Stimulated activated CD4-positive, alpha-beta T cell treated with anti-CD3 and anti-CD28 coated beads, Interleukin-2, amount 100 ng/mL, for 48 hours (primary cell): ENCODE measurements at places on chromosomes 11 and 22.
A peak's percentile ranks its signal among the peaks of the same experiment; 100 is the strongest.

DNA sequence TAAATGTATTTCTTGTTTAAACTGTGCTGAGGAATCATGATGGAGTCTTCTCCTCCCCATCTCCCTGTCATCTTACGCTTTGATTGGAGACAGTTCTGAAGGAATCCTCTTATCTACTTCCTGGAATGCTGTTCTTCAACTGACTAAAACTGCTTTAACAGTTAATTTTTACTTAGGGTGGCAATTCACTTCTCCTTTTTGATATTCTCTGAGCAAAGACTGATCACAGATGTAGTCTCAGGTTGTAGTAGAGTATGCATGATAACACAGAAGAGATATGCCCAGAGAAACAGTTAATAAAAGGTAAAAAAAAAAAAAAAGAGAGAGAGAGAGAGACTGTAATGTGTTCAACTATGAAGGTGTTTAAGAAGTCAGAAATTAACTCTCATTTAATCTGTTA lies 1.4 kb upstream of the CASP5 start:
- DNase-seq: no peak

DNA sequence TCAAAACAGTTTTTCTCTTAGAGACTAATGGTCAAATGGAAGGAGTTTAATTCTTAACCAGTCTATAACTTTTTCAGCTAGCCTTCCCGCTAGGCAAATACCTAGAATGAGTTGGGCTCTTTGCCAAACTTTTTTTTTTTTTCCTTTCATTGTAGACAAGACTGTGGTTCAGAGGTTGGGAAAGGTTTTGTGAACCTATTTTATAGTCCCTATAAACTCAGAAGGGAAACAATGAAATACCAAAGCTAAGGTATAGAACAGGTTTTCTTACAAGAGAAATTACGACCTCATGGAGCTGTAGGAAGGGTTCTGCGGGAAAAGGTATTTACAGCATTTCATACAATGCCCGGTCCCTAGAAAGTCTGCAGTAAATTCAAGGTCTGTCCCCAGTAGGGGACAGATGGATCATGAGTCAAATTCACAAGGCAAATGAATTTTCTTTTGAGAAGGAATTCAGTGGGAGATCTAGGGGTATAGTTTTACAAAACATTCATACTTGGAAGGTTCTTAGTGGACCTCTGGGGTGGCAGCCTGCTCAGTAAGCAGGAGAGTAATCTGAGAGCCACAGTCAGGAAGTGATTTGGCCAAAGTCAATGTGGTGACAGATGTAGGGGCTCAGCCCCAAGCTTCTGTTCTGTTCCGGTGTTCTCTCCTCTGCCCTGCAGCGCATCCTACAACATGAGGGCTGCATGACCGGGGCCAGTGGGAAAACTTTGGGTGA lies 146.8 kb downstream of the DBX1 start:
- no peak for DNase-seq

GRCh38 chr22:50326956-50327710 lies at the start of gene DENND6B:
Gene DENND6B (minus strand): TSS chr22:50327012. CDS start chr22:50326988, 24 bp downstream.
- DNase-seq: peak; percentile 75

GRCh38 chr22:25407859-25408229 lies 156.6 kb upstream of the GRK3 start:
- DNase-seq: no peak

- no peak for DNase-seq
Observed at GRCh38 chr11:73047773-73048371, 94.2 kb downstream of the FCHSD2 start.

- no peak for DNase-seq
Observed at GRCh38 chr11:70498171-70498571, 99.8 kb downstream of the CTTN start.

GRCh38 chr11:114400915-114401223 lies 403 bp downstream of the RBM7 start:
- no peak for DNase-seq

DNA sequence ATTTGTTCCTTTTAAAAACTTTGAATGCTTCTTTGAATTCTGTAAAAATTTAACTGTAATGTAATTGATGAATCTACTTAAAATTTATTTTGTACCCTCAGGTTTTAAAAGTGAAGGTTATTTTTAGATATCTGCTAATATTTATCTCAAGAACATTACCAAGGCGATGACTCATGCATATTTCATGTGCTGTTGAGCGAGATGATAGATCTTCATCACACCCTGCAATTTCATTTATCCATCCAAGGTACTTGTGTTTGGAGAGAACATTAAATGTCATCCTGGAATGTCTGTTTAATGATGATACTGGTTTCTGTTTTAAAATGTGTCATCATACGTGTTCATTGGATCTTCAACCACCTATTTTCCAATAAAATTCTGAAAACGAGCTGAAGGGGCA lies 6.7 kb upstream of the OOSP4A start:
- DNase-seq: no peak
